Chondrocyte (in vitro differentiated cells): ENCODE measurements at places on chromosomes 4 and X. TPM values are rescaled to one million over a fixed set of nuclear protein-coding genes. Genes with fewer than 3 reads are reported as not detected.

- no peaks in the 10 kb centered on the region for H3K36me3 ChIP-seq
- H3K27me3 ChIP-seq = no peaks in the 10 kb centered on the region
- no peak for DNase-seq
- H3K4me1 ChIP-seq = no peaks in the 10 kb centered on the region
Measured at GRCh38 chr4:45475548-45475947, 648.3 kb downstream of the GABRG1 start.

DNA sequence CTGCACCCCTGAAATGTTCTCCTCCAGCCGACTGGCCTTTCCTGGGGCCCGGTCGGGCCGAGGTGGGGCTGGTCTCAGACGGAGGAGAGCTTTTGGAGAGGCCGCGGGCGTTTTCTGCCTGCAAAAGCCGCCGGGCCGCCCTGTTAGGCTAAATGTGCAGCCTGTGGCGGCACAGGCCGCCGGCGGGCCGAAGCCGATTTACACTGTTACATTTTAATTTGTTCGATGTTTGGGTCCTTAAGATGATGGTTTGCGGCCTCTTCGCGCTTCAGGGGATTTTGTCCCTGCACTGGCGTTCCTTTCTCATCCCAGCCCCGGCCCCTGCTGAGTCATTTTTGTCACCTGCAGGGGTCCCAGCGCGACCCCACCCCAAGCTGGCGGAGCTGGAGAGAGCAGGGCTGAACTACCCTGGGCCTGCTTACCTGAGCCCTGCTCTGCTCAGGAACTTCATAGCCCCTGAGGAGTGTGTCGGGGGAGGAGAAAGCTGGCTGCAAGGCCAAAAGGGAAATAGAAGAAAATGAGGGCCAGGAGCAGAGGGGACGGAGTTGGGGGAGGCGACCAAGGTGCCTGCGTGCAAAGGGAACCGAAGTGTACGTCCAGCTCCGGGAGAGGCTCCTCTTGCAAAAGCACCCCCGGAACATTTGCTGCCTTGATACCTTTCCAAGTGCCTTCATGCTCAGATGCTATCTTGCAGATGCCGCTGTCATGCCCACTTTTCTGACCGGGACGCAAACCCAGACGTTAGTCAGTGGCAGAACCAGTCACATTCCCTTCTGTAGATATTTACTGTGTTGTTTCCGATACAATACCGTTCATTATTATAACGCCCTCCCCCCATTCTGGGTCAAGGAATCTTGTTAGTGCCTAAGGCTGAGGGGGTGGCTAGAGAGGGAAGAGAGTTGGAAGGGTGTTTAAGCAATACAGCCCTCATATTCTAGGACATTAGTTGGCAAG lies 977 bp upstream of the RBBP7 start:
- H3K27me3 ChIP-seq = peaks cover 5% of the 10 kb centered on the region
- peaks cover 1% of the 10 kb centered on the region for H3K36me3 ChIP-seq
- peaks cover 39% of the 10 kb centered on the region for H3K4me1 ChIP-seq
- DNase-seq = no peak

- no peak for DNase-seq
- no peaks in the 10 kb centered on the region for H3K4me1 ChIP-seq
- no peak within 1 kb of the TSS for H3K4me3 ChIP-seq
- H3K36me3 ChIP-seq = no peaks in the 10 kb centered on the region
Measured at GRCh38 chrX:151694661-151695582, at the start of gene PRRG3. PRRG3 (plus strand) TSS chrX:151695458; CDS start chrX:151698815, 3,357 bp downstream.

- no peak for DNase-seq
- H3K4me1 ChIP-seq = peaks cover 12% of the 10 kb centered on the region
- H3K27me3 ChIP-seq = no peaks in the 10 kb centered on the region
- H3K4me3 ChIP-seq = no peak overlapping the region
- H3K27ac ChIP-seq = peak overlapping the region; percentile 59
Measured at GRCh38 chrX:10190367-10190766, 33.6 kb downstream of the CLCN4 start.

- no peaks in the 10 kb centered on the region for H3K36me3 ChIP-seq
- DNase-seq = no peak
- H3K27me3 ChIP-seq = peaks cover 2% of the 10 kb centered on the region
- no peak overlapping the region for H3K27ac ChIP-seq
- no peak overlapping the region for H3K4me3 ChIP-seq
- no peaks in the 10 kb centered on the region for H3K4me1 ChIP-seq
Measured at GRCh38 chr4:126458993-126459392, 1144.2 kb downstream of the FAT4 start.

- H3K27ac ChIP-seq = no peak overlapping the region
- no peak overlapping the region for H3K4me3 ChIP-seq
Measured at GRCh38 chrX:100264200-100264599, 145.9 kb downstream of the PCDH19 start.

GRCh38 chrX:139932073-139932900 lies 566 bp downstream of the ATP11C start:
- H3K27me3 ChIP-seq = no peaks in the 10 kb centered on the region
- H3K36me3 ChIP-seq = no peaks in the 10 kb centered on the region
- H3K27ac ChIP-seq = peak overlapping the region; percentile 92
- peak; percentile 81 for DNase-seq
- peaks cover 29% of the 10 kb centered on the region for H3K4me1 ChIP-seq

DNA sequence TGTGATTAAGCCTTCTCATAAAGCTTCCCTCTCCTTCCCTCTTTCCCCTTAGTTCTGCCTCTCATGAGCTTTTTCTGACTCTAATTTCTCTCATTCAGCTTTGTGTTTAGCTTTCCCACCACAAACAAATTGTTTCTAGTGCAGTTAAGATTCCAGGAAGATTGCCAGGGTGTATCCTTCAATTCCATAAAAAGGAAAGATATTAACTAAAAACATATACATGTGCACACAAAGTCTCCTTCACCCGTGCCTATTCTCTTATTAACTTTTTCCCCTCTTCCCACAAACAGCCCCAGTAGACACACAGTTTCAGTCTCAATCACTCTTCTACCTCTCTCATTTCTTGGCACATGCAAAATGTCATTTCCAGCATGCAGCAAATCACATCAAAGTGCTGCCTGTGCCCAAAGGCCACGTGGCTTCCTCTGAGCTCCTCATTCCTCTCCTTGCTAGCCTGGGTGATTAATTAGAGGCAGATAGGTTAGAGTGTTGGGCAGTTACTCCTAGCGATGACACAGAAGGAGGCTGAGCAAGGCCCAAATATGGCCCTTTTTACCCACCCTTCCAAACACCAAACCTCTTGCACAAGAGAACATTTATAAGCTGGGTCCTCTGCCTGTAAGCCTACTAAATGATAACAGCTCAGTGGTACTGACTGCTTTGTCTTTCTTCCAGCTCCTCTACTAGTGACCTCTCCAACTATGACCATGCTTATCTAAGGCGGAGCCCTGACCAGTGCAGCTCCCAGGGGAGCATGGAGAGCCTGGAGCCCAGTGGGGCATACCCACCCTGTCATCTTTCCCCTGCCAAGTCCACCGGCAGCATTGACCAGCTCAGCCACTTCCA lies 159.6 kb downstream of the SOWAHB start:
- no peaks in the 10 kb centered on the region for H3K27me3 ChIP-seq
- H3K27ac ChIP-seq = peak overlapping the region; percentile 82
- no peak overlapping the region for H3K4me3 ChIP-seq
- no peak for DNase-seq
- peaks cover 6% of the 10 kb centered on the region for H3K36me3 ChIP-seq

GRCh38 chr4:52019936-52020657 lies at the start of gene LRRC66:
LRRC66 (minus strand) TSS chr4:52020363; CDS start chr4:52017613, 2,750 bp downstream.
- H3K36me3 ChIP-seq = peaks cover 13% of the 10 kb centered on the region
- DNase-seq = no peak
- H3K4me1 ChIP-seq = peaks cover 7% of the 10 kb centered on the region
- H3K27me3 ChIP-seq = no peaks in the 10 kb centered on the region
- peak within 1 kb of the TSS; percentile 19 for H3K27ac ChIP-seq
- H3K4me3 ChIP-seq = no peak within 1 kb of the TSS

DNA sequence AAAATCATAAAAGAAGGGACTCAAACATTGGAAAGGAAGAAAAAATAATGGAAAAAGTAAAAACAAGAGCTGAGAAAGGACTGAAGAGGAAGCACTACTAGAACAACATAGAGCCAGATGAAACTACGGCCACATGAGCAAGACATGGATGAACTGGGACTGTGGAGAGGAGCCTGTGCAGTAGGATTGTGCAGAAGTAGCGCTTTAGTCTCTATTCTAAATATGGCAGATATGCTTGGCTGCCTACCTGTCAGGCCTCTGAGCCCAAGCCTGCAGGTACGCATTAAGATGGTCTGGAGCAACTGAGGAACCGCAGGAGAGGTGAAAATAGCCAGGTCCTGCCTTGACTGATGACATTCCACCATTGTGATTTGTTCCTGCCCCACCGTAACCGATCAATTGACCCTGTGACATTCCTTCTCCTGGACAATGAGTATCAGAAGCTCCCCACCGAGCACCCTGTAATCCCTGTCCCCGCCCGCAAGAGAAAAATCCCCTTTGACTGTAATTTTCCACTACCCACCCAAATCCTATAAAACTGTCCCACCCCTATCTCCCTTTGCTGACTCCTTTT lies 154.3 kb downstream of the CAMK2D start:
- H3K4me1 ChIP-seq = peaks cover 23% of the 10 kb centered on the region
- peak overlapping the region; percentile 23 for H3K27ac ChIP-seq
- H3K36me3 ChIP-seq = peaks cover 20% of the 10 kb centered on the region
- H3K27me3 ChIP-seq = no peaks in the 10 kb centered on the region

- no peaks in the 10 kb centered on the region for H3K36me3 ChIP-seq
- no peaks in the 10 kb centered on the region for H3K27me3 ChIP-seq
- no peaks in the 10 kb centered on the region for H3K4me1 ChIP-seq
- no peak for DNase-seq
Measured at GRCh38 chr4:45385306-45385705, 659.0 kb upstream of the GNPDA2 start.

- H3K36me3 ChIP-seq = no peaks in the 10 kb centered on the region
- no peak overlapping the region for H3K4me3 ChIP-seq
- H3K27ac ChIP-seq = peak overlapping the region; percentile 88
- H3K4me1 ChIP-seq = peaks cover 84% of the 10 kb centered on the region
- no peaks in the 10 kb centered on the region for H3K27me3 ChIP-seq
Measured at GRCh38 chr4:41177016-41177415, 37.3 kb downstream of the APBB2 start.

GRCh38 chr4:120049732-120050494 lies 16.7 kb downstream of the MAD2L1 start:
- peaks cover 19% of the 10 kb centered on the region for H3K4me1 ChIP-seq
- H3K27ac ChIP-seq = no peak overlapping the region
- H3K4me3 ChIP-seq = peak overlapping the region; percentile 48
- DNase-seq = no peak

The VCX3A gene
- not detected in 3 replicates for total RNA-seq

The GPR50 gene
- total RNA-seq = not detected in 3 replicates

The TRIM60 gene
- not detected in 3 replicates for total RNA-seq

The PNMA5 gene
- not detected in 3 replicates for total RNA-seq

The BANK1 gene
- 0.65 to 1.8 TPM (median 0.72 TPM) in 3 replicates for total RNA-seq

The CCDC160 gene
- 0.70 to 1.6 TPM (median 0.87 TPM) in 3 replicates for total RNA-seq

The PAGE2 gene
- not detected in 3 replicates for total RNA-seq

The ADH1C gene
- not detected in 3 replicates for total RNA-seq
